Liver (tissue), 10 donors: ENCODE measurements at places on chromosomes 6 and 20. TPM values are rescaled to one million over a fixed set of nuclear protein-coding genes. Genes with fewer than 3 reads are reported as not detected.

DNA sequence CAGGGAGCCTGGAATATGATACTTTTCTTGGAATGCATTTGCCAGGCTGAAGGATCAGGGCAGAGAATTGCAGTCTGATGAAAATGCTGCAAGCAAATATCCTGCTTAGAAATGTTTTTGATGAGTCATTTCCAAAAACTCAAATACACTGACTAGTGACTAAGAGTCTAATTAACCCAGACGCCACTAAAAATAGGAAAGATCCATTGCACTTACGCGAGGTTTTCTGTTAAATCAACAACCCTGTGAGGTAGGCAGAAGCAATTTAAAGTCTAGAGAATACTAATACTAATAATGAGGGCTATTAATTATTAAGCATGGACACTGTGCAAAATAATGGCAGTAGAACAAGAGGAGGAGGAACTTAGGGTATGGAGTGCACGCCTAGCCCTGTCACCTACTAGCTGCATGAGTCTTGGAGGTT lies 130.1 kb upstream of the DOK5 start:
- no peak for DNase-seq

GRCh38 chr6:87213364-87213763 lies 58.0 kb downstream of the ZNF292 start:
- DNase-seq, result no peak

GRCh38 chr6:114276783-114277182 lies 66.0 kb downstream of the HS3ST5 start:
- DNase-seq, result no peak

GRCh38 chr20:23601715-23602114 lies 4.0 kb downstream of the CST9 start:
- DNase-seq, result no peak

GRCh38 chr6:67683960-67684359 lies 951.1 kb upstream of the ADGRB3 start:
- no peak for DNase-seq

DNA sequence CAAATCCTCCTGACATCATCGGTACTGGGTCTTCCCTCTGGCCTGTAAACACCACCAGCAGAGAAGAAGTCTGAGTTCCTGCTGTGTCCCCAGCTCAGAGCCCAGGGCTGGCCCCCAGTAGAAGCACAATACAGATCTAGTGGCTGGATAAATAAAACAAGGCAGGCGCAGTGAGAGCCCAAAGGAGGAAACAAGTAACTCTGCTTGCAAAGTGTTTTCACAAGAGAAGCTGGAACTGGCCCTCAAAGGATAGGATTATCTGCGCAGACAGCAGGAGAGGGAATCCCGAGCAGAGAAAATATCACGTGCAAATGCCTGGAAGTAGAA lies 205.1 kb downstream of the ZDHHC14 start:
- no peak for DNase-seq

GRCh38 chr20:62296724-62297448 lies 5.9 kb upstream of the ADRM1 start:
- no peak for DNase-seq

DNA sequence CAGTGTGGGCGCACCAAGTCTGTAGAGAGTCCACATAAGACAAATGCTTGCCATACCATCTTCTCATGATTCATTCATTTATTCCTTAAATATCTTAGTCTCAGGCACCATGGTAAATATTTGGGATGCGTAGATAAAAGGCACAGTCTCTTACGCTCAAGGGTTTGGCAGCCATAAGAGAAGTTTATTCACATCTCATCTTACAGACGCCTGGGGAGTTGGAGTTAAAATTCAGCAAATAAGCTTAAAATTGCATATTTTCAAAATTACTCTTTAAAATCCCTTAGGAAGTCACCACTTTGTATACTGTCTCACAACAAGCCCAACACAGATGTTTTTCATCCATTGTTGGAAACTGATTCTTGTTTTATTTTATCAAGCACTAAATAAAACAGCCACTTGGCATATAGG lies 363.3 kb downstream of the KIF16B start:
- DNase-seq, result no peak

DNA sequence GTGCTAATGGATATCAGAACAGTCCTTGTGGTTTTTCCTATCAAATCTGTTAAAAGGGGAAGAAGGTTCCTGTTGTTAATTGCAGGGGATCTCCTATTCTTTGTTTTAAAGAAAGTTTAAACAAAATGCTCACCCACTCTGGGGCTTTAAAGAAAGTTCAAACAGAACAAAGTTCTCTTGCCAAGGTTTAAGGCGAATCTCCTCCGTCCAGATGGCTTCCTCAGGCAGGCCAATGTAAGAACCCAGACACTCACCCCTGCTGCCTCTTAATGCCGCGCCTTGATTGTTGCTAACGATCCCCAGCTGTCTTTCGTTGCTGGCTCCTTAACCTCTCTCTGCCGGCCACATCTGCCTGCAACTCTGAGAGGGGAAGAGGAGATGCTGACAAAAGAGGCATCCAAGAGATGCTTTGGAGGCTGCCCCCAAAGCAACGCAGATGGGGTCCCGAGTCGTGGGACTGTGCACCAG lies 235.0 kb upstream of the PRDM1 start:
- no peak for DNase-seq

Gene CGA
- total RNA-seq, result not detected

Gene CCDC170
- total RNA-seq, result 0.37 TPM

Gene OTOR
- total RNA-seq, result not detected

Gene KIAA1755
- 0.09 TPM for total RNA-seq

Gene ELOVL4
- not detected for total RNA-seq
